T-helper 2 cell (primary cell): ENCODE measurements at places on chromosomes 5 and 9.

DNA sequence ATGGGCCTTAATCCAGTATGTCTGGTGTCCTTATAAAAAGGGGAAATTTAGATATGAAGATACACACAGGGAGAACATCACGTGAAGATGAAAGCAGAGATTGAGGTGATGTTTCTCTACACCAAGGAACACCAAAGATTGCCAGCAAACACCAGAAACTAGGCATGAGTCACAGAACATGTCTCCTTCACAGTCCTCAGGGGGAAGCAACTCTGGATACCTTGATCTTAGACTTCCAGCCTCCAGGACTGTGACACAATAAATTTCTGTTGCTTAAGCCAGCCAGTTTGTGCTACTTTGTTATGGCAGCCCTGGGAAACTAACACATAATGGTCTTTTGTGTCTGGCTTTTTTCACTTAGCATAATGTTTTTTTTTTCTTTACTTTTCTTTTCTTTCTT is 41.2 kb upstream of the STRBP start:
- DNase-seq = no peak

DNA sequence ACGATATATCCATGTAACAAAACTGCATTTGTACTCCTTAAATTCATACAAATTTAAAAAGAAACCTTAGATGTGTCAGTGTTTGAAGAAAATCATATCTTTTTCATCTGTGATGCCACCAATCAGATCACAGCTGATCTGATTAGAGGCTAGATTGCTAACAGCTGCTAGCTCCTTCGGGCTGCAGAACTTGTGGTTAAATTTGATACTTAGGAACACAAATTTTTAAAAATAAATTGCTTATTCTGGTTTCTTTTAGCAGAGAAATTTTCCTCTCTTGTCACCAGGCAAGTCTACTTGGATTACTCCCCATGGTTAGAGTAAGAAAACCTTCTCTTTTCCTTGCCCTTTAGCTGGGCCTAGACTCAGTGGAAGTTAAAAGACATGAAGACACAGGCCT is 94.6 kb upstream of the RANBP6 start:
- no peak for DNase-seq

- no peak for DNase-seq
Observed at GRCh38 chr9:138062196-138062595, 184.6 kb downstream of the CACNA1B start.

GRCh38 chr9:135641745-135642144 is 2.4 kb upstream of the GLT6D1 start:
- DNase-seq = no peak

DNA sequence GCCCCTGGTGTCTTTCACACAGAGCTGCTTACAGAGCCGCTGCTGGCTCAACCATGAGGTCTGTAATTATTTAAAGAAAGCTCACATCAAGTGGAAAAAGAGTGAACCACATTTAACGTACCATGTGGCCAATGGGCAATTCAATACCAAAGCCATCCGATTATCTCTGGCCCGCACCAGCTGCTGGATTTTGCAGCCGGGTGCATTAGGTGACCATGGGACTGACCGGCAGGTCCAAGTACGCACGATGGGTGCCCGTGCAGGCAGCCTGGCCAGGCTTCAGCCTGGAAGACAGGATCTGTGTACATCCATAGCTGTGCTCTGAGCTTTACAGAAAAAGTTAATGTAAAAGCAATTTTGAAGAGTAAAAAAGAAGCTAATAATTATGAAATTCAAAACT is 20.5 kb downstream of the PPARGC1B start:
- no peak for DNase-seq

DNA sequence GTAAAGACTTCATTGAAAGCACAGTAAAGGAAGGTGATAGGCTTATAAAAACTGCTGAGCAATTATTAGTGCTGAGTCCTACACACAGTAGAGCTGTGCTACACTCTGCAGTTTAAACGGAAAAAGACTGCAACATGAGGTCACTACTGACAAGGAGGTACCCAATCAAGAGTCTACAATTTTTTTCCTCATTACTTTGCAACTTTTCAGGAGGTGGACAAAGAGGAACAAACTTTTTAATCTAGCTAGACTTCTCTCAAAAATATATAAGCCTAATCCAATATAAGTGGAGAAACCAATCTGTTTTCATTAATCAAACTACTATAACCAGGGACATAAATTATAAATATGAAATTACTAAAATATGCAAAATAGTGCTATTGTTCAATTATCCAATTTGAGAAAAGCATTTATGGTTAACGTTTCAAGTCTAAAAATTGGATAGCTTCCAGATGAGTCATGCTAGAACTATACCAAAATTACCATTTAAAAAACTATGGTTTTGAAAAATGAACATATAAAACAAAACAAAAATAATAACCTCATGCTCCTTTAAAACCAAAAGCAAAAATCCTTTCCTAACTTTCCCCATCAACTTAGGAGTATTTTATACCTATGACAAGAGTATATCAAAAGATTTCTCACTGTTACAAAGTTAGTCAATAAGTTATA is 37.7 kb downstream of the FAM13B start:
- no peak for DNase-seq

DNA sequence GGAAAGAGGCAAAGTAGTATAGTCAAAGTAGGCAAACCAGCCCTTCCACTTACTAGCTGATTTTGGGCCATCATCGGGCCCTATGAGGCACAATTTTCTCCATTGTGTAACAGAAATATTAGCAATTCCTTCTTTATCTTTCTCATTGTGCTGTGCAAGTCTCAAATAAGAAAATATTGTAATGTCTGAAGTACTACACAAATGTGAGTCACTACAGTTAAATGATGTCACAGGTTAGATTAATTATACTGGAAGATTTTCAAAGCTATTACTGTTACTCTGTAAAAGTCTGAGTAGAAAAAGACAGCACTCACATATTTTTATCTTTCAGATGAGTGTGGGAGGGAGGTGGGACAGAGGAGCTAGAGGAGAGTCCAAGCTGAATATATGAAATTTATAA is 12.4 kb upstream of the TMC1 start:
- DNase-seq = no peak

- DNase-seq = no peak
Observed at GRCh38 chr9:118364266-118365106, 660.3 kb downstream of the TLR4 start.

DNA sequence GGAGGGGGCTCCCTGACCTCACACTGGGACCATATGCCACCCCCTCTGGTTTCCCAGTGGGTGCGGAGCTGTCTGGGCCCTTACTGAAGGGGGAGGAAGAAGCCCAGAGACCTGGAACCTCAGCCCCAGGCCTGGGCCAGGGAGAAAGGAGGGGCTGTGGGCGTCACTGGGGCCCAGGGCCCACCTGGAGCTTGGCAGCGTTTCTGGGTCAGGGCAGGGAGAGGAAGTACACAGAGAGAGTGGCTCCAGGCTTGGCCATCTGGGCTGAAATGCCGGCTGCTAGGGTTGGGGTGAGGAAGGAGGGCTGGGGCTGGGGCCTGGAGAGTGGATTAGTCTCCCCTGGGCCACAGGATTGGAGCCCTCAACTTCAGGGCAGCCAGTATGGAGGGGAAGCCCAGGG is 6.4 kb upstream of the DAB2IP start:
- no peak for DNase-seq

GRCh38 chr5:142754031-142754430 is 16.1 kb upstream of the ARHGAP26 start:
- no peak for DNase-seq

GRCh38 chr9:134589748-134590147 is 51.9 kb upstream of the COL5A1 start:
- no peak for DNase-seq

DNA sequence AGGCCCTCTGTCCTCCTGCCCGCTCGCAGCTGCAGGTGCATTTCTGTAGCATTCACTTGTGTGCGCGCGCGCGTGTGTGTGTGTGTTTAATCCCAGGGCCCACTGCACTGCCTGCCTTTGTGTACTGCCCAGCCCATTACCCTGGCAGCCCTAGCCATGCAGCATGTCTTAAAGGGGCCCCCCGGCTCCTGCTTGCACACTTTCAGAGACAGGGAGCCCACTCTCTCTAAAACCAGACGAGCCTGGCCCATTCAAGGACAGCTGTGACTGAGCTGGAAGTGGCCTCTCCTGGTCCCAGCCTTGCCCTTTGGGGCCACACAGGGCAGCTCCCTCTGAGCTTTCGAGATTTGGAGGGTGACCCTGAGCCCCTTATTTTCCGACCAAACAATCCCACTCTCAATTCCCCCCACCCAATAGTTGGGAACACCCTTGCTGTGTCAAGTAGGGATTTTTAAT is 98.9 kb downstream of the DAB2IP start:
- DNase-seq = no peak

DNA sequence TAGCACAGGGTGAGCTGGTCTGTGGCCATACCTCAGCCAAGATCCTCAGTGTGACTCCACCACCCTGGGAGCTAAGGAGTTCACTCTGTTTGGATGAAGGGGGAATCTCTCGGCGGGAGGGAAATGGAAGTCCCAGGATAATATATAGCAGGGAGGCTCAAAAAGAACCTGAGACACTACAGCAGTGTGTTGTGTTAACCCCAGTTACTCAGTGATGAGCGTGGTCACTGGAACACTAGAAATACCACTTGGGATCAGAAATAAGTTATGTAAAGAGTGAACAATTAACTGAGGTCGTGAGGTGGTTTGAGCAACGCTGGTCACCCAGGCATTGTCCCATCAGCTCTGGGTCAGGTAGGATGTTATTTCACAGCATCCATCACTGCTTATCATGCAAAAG is 59.3 kb upstream of the ADAMTS16 start:
- DNase-seq = no peak

- no peak for DNase-seq
Observed at GRCh38 chr5:76225336-76225735, 142.2 kb downstream of the SV2C start.
